Stimulated activated CD4-positive, alpha-beta T cell treated with anti-CD3 and anti-CD28 coated beads, TNF-alpha, amount 100 ng/mL, for 24 hours (primary cell): ENCODE measurements at places on chromosomes 7 and 10.

DNA sequence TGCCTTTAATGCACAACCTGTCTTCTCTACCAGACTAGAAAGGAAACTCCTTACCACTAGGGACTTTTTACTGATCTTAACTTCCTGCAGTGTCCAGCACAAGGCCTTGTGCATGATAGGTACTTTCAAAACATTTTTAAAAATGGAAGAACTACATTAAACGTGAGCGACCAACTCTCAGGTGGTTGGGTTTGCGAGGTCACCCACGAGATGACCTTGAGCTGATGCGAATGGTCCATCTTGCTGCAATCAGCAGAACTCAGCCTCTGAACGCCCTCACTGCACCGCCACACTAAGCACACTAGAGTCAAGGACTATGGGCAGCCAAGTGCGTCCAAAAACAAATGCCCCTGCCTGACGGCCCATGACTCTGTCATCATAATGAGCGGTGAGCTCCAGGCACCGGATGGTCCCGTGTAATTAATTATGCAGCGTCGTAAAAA is 34.9 kb upstream of the PTF1A start:
- no peak for DNase-seq

GRCh38 chr10:57806675-57807074 is 461.0 kb downstream of the IPMK start:
- DNase-seq, result no peak

GRCh38 chr10:124321433-124322089 is 97.2 kb downstream of the OAT start:
- DNase-seq, result no peak

DNA sequence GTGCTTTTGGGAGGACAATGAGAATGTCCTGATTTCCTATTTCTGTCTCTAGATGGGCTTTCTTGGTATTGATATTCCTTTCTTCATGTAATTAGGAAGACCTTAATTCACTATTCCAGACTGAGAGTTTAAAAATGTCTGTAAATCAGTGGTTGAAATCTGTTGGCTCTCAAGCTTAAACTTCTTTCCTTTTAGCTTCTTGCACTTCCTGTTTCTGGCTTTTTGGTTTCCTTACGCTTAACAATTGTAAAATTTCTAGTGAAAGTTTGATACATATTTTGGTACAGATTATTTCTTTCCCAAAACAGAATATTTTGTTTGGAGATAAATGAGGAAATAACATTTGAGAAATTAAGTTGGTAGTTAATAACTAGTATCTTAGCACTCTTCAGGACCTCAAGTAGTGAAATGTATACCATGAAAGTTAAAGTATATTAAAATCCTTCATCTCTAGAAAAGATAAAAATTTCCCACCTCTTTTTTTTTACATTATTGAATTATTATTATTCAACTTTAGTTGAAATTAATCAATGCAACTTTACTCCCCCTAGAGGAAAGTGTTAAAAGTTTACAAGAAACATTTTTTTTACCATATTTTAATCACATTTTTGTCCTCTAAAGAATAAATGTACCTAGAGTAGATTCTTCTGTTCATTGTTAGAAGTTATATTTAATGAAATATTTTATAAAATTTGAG is 137.2 kb downstream of the PHTF2 start:
- DNase-seq, result no peak

DNA sequence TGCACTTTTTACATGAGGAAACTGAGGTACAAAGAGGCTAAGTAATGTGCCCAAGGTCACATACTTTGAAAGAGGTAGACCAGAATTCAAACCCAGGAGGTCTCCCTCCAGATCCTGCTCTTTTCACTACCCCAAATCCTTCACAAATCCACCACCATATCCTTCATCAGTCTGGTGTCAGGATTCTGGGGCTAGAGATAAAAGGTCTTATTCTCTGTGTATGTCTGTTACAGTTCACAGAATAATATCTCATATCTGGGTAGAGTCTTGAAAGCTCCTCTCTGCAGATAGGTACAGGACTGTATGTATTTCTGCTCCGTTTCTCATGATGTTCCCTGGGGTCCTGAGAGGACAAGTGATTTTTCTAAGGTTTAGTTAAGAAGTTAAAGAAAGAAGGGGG is 4.9 kb downstream of the PIK3CG start:
- no peak for DNase-seq

GRCh38 chr7:36185756-36186155 is 32.7 kb downstream of the EEPD1 start:
- DNase-seq, result no peak

DNA sequence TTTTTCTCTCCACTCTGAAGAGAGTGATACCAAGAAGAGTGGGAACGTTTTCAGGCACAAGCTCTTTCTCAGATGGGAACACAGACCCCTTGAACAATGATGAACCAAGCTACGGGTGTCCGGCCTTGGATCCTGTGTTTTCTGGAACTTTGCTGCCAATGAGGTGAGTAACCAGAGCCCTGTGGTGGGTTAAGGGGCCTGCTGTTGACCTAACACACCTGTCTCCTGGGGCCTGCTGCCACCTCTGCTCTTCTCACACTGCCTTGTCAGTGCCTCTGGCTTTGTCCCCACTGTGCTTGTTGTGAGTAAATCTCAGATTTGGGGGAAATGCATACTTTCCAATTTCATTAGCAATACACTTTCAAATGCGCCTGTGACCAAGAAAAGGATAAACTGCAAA is 1.4 kb upstream of the PKD1L1 start:
- DNase-seq, result no peak

- DNase-seq, result peak; percentile 28
Measured at GRCh38 chr10:5666008-5666840, at the start of gene ASB13. TSS of gene ASB13 (minus strand) at chr10:5666595. CDS start at chr10:5666551, 44 bp downstream.

DNA sequence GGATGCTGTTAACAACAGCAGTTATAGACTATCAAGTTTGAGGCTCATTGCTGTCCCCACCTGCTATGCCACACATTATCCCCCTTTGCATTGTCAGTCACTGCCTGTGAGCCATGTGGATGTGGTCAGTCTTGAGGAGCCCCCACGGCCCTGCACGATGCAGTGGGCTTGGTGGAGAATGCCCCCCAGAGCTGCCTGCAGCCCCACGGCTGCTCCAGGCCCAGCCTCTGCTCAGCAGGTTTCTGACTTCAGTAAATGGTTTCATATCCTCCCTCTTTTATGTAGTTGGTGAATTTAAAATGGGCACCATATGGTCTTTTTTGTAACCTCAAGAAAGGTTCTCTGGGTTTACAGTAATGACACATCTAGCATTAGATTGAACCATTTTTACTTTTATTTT is 164.1 kb downstream of the EBF3 start:
- DNase-seq, result no peak

DNA sequence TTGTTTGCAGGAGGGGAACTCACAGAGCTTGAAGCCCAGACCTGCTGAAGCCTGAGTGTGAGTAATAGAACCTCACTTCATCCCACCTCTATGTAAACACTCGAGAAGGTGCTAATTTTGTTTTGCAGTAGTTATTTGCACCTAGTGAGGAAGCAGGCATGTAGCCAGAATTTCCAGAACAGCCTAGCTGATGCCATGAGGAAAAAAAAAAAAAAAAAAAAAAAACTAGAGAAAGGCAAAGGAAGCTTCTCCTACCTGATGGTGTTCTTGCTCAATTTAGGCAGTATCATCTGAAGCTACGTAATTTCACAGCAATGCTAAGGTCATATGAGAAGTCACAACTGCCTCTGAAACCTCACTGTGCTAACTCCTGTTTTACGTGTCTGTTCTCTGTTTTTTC is 13.6 kb upstream of the GPR37 start:
- no peak for DNase-seq

DNA sequence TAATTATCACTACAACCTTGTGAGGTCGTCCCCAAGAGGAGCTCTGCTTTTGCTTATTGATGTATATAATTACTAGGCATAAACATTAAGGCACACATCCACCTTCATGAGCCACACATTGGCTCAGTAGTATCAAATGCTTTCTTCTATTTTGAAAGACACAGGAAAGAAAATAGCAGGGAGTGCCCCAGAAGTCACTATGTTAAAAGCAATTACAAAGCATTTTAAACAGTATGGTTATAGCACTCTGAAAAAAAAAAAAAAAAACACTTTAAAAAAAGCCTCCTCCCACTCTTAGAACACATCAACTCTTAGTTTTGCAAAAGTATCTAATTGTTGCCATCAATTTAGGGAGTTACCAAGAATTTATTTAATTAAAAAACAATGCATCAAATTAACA is 474.2 kb downstream of the PARD3 start:
- DNase-seq, result no peak

- no peak for DNase-seq
Measured at GRCh38 chr7:157841773-157842370, 505.1 kb downstream of the DNAJB6 start.

DNA sequence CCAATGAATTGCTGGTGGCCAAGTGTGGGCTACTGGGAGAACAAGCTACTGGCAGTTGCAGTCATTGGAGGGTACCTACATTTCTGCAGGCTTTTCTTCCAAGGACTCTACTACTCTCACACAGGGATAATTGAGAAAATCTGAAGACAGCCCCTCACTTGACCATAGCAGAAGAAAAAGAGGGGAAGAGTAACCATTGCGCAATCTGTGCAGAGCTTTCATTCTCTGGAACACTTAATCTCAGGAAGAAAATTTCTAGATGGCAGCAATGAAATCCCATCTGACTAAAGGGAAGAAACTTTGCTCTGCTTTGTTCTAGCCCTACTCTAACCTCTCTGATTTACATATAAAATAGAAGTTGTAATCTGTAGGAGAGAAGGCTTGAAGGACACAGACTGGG is 1239.6 kb upstream of the SORCS1 start:
- DNase-seq, result no peak

DNA sequence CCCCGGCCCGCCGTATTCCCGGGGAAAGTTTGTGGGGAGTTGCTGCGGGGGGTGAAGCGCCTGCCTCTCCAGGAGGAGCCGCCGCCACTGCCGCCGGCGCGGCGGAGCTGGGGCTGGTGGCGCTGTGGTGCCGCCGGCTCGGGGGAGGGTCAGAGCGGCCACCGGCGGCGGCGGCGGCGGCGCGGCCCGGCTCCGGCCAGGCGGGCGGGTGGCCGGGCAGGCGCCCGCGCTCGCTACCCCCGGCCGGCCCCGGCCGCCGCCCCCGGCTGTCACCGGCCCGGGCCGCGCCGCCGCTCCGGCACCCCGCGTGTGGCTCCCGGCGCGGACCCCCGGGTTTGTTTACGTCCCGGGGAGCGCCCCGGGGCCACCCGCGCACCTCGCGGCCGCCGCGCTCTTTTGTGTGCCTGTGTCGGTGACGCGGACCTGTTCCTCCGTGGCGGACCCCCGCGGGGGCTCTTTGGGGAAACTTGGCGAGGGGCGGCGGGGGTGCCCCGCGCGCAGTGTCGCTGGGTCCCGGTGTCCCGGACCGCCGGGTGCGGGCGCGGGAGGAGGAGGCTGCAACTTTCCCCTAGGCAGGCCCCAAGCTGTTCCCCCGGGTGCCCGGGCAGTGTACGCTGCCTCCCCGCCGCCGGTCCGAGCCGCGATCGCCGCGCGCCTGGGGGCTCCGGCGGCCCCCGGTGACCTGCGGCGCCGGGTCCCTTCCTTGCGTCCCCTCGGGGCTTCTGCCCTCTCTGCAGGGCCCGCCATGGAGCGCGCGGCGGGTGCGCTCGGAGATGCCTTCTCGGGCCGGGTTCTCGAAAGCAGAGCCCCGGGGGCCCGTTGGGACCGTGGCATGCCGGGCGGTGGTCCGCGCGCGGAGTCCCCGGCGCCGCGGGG is 593 bp upstream of the CUX1 start:
- no peak for DNase-seq

DNA sequence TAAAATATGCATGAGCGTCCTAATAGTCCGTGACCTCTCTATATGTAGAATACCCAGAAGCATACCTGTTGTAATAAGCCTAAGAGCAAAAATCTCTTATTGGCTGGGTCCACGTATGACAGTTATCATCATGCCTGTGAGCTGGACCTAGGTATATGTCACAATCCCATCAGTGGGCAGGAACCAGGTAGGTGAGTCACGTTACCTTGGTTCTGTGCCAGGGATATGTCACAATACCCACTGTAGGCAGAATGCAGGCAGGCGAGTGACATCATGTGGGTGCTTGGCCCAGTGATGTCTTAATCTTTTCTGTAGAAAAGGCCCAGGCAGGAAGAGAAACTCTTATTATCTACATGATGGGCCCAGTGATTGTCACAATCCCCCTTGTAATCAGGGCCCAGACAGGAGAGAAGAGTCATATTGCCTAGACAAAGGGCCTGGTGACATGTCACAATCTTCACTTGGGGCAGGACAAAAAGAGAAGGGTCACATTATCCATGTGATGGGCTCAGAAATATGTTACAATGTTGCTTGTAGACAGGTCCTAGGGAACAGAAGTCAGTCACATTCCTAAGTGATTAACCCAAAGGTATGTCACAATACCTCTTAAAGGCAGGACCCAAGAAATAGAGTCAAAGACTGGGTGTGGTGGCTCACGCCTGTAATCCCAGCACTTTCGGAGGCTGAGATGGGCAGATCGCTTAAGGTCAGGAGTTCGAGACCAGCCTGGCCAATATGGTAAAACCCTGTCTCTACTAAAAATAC is 12.9 kb upstream of the ZNF736 start:
- no peak for DNase-seq

DNA sequence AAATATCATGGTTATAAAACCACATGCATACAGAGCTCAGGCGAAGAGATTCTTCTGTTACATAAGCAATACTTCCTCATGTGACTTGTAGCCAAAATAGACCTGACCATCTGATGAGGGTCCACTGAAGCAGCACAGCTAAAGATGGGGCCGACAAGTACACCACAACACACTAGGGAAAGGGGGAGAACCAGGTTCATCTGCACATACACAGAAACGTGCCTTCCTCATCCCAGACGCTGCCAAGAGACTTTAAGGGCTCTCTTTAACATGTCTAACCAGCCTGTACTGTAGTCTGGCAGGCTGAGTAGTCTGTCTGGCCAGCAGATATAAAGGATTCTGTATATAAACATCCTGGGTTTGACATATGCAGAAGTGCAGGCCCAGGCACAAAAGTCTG is 30.3 kb downstream of the ERCC6 start:
- DNase-seq, result no peak

GRCh38 chr10:21421794-21422193 is 103.7 kb downstream of the SKIDA1 start:
- DNase-seq, result no peak

DNA sequence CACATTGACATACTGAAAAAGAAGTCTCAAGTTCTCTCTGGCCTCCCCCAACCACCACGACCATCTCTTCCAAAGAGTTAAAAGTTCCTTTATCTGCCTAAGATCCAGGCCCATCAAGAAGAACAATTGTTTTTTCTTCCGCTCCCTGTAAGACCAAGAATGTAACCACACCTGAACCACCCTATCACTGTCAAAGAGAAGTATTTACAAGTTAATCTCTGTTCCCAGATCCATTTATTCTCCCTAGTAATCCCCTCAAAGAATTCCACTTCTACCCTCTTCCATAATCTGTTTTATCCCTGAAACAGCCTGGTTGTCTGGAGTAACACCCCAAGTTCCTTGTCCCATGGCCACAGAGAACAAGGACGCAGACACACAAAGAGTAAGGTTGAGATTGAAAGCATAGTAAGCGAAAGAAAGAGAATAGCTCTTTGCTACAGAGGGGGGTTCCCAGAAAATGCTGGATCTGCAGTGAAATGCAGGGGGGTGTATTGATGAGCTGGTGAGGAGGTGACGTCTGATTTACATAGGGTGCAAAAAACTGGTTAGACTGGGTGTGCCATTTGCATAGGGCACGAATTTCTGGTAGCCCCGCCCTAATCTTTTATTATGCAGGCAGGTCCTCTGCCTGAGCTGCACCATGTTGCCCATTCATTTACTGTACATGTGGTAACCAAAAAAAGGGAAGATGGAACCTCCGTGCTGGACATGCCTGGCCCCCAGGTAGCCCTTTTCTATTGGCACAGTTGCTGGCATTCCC is 122.0 kb downstream of the SKIDA1 start:
- DNase-seq, result no peak

- no peak for DNase-seq
Measured at GRCh38 chr7:138749960-138750359, 47.8 kb upstream of the TMEM213 start.

GRCh38 chr10:113651021-113651420 is 12.8 kb downstream of the NRAP start:
- no peak for DNase-seq
